HuH-7 (cell line): ENCODE measurements at places on chromosomes 5 and 9.

DNA sequence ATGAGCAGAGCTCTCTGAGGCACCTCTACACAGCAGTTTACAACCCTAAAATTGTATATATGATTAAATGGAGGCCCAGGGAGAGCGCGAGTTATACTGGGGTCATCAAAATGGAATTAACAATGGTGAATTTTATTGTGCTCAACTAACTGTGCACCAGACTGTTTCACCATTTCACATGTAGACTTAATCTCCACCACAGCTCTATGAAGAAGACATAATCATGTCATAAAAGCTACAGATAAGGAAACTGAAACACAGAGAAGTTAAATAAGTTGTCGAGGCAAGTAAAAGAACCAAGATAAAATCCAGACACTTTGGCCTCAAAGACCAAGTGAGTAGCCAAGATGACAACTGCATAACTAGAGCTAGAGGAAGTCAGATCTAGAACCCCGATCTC is 1.5 kb downstream of the SH3TC2 start:
- no peak for DNase-seq

DNA sequence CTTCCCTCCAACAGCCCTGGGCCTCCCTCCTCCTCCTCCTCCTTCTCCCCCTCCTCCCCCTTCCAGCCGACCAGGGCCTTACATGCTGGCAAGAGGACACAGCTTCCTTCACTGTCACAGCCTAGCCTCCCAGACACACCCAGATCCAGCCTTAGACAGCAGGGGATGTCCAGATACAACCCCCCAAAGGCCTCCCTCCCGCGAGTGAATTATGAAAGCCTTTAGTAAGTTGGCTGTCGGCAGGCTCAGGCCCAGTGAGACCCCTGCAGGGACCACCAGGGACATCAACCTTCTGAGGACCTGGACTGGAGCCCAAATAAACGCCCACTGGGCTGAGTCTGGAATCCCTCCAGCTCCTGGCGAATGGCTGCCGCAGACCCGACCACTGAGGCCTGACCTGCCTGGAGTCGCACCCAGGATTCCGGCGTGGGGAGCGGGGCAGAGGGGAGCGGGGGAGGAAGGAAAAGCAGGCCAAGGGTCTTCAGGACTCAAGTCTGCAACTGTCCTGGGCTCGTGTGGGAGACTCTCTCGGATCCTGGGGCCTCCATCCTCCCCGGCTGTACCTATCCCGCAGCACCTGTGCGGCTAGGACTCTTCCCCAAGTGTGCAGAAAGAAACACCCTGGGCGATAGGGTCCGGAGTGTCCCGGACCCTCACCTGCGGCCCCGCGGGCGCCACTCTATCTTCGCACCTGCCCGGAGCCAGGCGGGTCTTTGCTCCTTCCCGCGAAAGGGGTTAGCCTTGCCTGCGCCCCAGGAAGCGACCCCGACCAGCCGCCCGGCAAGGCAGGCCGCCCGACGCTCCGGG is 705 bp downstream of the SEPTIN8 start:
- DNase-seq: peak; percentile 58

DNA sequence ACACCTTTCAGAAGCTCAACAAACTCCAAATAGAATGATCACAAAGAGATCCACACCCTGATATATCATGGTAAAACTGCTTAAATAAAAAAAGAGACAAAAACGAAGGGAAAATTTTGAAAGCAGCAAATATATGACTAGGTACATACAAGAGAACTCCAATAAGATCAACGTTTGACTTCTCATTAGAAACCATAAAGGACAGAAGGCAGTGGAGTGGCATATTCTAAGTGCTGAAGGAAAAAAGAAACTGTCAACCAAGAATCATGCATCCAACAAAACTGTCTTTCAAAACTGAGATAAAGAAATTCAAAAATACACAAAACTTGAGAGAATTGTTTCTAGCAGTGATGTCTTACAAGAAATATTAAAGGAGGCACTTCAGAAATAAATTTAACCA is 11.2 kb downstream of the SLC22A4 start:
- no peak for DNase-seq

GRCh38 chr5:125045646-125046045 is 299.2 kb upstream of the ZNF608 start:
- DNase-seq: no peak

- DNase-seq: no peak
These were observed 53.8 kb downstream of the SREK1 start for GRCh38 chr5:66197764-66198405.

- no peak for DNase-seq
These were observed 184.8 kb upstream of the TBCA start for GRCh38 chr5:77960863-77961396.

- DNase-seq: no peak
These were observed 297.8 kb upstream of the ACTBL2 start for GRCh38 chr5:57780306-57780960.

GRCh38 chr9:16484744-16485143 is 385.7 kb downstream of the BNC2 start:
- DNase-seq: no peak
